Left ventricle myocardium inferior (tissue), 1 donor: ENCODE measurements at places on chromosomes 1 and 21.

DNA sequence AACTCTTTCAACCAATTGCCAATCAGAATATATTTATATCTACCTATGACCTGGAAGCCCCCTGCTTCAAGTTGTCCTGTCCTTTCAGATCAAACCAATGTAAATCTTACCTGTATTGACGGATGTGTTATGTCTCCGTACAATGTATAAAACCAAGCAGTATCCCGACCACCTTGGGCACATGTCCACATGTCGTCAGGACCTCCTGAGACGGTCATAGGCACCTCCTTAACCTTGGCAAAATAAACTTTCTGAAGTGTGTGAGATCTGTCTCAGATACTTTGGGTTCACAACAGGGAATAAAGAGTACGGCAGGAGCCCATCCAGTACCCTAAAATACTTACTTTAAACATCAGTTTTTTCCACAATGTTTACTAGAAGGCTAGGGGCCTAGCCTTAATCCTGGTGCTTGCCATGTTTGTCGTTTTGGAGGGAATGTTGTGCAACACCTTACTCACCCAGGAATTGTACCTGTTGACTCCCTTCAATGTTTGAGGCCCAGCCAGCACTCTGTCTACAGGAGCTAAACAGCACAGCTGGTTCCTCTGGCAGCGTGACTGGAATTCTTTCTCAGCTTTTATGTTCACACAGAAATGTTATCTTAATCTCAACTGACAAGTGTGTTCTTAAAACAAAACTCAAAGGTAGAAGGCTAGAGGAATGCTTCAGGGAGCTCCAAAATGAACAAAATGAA, 90.8 kb upstream of the USP25 start:
- no peak for DNase-seq

GRCh38 chr21:25834381-25834780, 99.6 kb downstream of the GABPA start:
- DNase-seq: no peak

- peak; percentile 58 for DNase-seq
These were observed 95.8 kb upstream of the HOOK1 start for GRCh38 chr1:59718989-59719360.

GRCh38 chr1:215273838-215274516, 191.4 kb downstream of the KCNK2 start:
- DNase-seq: no peak

GRCh38 chr1:18101508-18101907, 6.1 kb upstream of the IGSF21 start:
- DNase-seq: no peak

GRCh38 chr1:208280681-208281450, 36.7 kb upstream of the PLXNA2 start:
- DNase-seq: no peak

- DNase-seq: peak; percentile 45
These were observed 27.8 kb upstream of the RNF187 start for GRCh38 chr1:228459091-228459993.

DNA sequence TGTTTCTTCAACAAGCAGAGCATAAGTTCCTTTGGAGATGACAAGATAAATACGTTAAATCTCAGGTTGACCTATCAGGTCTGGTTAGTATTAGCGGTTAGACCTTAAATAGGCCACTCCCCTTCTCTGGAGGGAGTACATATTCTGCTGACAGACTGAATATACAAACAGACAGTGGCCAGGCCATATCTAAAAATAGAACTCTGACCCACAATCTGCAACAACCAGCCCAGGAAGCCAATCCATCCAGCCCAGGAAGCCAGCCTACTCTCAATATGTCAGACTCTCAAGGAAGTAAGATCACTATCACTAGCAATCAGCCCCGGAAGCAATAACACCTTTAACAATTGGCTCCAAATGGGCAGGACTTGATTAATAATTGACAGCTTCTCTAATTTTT, 6.7 kb downstream of the IL20 start:
- DNase-seq: no peak

GRCh38 chr1:109243221-109243620, 6.1 kb upstream of the CELSR2 start:
- DNase-seq: no peak

GRCh38 chr1:17335821-17336710, 28.1 kb downstream of the PADI4 start:
- peak; percentile 46 for DNase-seq

DNA sequence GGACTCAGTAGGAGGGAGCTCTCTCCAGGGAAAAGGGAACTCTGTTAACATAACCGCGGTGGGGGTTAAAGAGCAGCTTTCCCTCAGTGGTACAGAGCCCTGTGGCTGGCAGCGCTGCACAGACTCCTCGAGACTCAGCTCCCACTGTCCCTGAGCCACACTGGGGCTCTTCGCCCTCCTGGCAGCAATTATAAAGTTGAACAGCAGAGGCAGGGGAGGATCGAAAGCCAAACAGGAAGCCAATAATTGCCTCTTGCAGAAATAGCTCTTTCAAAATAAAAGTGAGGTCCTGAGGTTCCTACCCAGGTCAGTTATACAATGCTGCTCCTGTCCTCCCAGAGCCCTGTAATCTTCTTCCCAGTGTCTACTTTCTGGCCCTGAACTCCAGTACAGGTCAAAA, 77.0 kb downstream of the FAM78B start:
- DNase-seq: no peak

- DNase-seq: no peak
These were observed 76.6 kb upstream of the HOOK1 start for GRCh38 chr1:59738152-59738551.

GRCh38 chr1:64251971-64252370, 48.5 kb downstream of the UBE2U start:
- no peak for DNase-seq

DNA sequence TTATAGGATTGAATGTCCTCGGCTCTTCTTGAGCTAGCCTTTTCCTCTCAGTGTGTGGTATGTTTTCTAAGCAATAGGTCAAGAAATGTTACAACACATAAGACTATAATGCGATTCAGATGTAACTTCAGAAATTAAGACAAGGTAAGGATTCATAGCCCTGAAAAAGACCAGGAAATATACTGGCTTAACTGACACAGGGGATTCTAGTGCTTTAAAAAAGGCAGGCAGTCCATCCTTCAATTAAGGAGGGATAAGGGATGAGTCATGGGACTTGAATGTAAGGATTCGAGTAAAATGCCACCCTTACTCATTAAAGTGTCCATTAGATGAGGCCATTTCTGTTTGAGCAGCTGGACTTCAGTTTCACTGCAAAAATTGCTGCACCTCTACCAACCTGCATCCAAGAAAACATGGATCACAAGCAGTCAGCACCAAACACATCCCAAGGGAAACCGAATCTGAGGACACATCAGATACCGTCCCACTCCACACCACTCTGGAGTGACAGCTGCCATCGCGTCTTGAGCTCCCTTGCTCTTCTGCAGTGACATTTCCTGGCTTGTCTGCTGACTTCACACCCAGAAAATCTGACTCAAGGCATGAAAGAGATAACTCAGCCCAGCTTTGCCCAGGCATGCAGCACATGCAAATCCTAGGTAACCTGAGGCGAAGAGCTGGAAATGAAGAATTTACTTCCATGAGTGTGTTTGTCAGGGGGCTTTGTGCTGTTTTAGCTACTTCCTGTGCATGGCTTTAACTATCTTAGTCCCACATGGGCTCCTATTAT, 37.8 kb downstream of the NGF start:
- no peak for DNase-seq

GRCh38 chr1:48216313-48216712, 6.2 kb upstream of the SLC5A9 start:
- no peak for DNase-seq

DNA sequence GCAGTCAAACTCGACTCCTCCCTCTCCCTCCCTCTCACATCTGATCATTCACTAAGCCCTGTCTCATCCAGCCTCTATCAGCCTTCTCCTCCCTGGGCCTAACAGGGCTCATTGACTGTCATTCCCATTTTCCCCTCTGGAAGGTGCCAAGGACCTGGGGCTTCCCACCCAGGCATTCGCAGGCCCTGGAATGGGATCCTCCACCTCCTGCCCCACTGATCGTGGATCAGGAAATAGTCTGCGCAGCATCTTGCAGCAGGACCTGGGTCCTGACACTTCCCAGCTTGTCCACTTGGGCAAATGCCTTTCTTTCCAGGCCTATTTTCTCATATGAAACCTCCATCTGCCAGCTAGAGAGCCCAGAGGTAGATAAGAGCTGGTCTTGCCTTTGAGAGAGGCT, 71.2 kb upstream of the ZC3H12A start:
- no peak for DNase-seq

DNA sequence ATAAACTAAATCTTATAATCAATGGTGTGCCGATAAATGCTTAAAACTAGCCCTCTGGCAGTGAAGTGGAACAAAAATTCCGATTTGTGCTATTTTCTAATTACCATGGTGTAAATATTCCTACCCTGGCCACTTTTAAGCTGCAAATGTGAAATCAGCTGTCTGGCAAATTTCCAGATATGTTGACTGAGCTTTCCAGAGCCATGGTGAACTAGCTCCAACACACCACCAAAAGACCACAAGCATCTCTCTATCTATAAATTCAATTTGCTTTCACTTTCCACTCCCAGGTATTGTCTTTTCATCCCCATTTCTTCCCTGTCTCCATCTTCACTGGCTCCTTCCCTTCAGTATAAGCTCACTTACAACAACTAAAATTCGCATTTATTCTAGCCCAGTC, 152.3 kb upstream of the RGS18 start:
- DNase-seq: no peak

DNA sequence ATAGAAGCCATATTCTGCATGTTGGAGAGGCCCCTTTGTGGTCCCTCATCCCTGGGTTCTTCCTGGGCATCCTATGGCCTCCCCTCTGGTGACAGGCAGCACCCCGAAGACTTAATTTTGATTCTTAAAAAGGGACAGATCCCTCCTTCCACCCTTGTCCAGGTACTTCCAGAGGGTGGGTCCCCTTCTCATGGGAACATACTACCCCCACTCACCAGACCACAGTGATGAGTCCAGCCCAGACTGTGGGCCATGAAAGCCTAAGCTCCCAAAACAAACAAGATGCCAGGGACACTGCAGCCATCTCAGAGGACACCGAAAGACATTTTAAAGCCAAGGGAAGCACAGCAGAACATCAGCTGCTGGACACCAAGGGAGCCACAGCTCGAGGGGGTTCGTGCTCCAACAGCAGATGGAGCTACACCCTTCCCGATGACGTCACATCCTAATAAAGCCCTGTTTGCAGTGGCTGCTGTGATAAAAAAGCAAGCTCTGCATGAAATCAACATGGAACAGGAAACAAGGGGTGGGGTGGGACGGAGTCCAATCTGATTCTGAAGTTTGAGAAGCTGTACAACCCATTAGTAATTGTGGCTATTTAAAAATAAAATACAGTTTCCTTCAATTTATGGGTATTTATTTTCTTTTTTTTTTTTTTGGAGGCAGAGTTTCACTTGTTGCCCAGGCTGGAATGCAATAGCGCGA, 32.4 kb downstream of the GNB1 start:
- DNase-seq: peak; percentile 78

GRCh38 chr1:226332947-226333346, 24.0 kb upstream of the LIN9 start:
- DNase-seq: no peak

GRCh38 chr1:184507604-184508280, 120.9 kb downstream of the C1orf21 start:
- DNase-seq: no peak

GRCh38 chr1:109198745-109199144, 15.0 kb upstream of the SARS1 start:
- no peak for DNase-seq

DNA sequence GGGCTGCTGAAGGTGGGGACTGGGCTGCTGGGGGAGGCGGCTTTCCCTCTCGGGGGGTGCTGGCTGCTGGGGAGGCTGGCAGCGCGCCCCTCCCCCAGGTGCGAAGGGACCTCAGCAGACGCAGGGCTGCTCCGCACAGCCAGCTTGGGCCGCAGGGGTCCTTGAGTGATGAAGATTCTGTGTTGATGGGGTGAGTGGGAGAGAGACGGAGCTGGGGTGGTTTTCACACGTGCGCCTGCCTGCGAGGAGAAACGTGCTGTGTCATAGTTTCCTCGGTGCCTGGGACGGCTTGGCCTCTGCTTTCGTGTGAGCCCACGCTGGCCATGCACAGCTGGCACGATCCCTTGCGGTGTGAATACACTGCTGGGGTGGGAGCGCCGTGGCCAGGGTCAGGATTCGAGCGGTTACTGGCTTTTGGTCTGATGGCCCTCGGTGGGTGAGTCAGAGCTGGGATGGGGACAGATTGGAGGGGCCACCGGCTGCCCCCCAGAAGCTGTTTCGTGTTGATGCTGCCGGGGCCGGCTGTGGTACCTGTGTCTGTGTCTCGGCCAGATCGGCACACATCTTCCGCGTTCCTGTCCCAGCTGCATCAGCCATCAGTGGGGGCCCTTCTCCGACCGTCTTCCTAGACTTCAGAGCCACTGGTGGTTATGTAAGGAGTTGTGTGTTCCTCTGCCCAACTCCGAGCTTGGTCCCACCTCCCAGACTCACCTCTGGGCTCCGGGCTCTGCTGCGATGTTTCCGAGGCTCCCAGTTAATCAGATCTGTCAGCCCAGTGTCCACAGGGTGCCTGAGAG, 24.9 kb downstream of the PRKCZ start:
- DNase-seq: no peak

GRCh38 chr21:35508139-35508888, 459.2 kb upstream of the RUNX1 start:
- peak; percentile 60 for DNase-seq

- peak; percentile 91 for DNase-seq
These were observed at the start of the genes JMJD4 and SNAP47 for GRCh38 chr1:227734856-227735538. Gene JMJD4 (minus strand): TSS chr1:227735302. CDS start chr1:227735273, 29 bp downstream. Gene SNAP47 (plus strand): TSS chr1:227735435. CDS start chr1:227747737, 12,302 bp downstream.

- DNase-seq: no peak
These were observed 222.9 kb upstream of the RAB4A start for GRCh38 chr1:229047840-229048620.

- no peak for DNase-seq
These were observed 1300.8 kb upstream of the B3GALT2 start for GRCh38 chr1:194487172-194487571.

DNA sequence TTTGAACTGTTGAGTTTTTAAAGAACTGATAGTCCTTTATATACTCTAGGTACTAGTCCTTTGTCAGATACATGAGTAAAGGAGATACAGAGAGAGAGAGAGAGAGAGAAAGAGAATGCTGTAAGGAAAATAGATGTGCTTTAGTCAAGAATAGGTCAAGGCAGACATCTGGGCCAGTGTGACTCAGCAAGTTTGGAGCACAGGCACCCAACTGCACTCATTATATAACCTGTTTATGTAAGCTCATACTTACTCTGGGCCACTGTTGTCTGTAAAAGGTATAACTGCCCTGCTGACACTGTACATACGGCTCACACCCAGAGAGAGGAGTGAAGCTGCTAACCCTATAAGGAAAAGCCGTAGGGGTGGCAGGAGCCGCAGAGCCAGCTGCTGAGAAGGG, 32.2 kb upstream of the AKT3 start:
- no peak for DNase-seq

- DNase-seq: no peak
These were observed 101.0 kb downstream of the MRPL39 start for GRCh38 chr21:25506261-25506660.

GRCh38 chr21:28769683-28770082, 223.0 kb downstream of the LTN1 start:
- DNase-seq: no peak

- no peak for DNase-seq
These were observed 63.6 kb downstream of the DMAP1 start for GRCh38 chr1:44276901-44277300.
